ENCODE measurements at places on chromosomes 5 and 9.

DNA sequence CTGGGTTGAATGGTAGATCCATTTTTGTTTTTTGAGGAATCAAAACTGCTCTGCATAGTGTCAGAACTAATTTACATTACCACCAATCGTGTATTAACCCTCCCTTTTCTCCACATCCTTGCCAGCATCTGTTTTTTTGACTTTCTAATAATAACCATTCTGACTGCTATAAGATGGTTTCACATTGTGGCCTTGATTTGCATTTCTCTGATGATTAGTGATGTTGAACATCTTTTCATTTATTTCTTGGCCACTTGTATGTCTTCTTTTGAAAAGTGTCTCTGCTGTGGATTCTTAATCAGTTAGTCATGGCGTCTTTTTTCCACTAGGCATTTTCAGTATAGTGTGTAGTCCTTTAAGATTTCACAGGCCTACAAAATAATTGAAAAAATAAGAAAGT is 2144.3 kb upstream of the C9orf72 start:
- DNase-seq = no peak

DNA sequence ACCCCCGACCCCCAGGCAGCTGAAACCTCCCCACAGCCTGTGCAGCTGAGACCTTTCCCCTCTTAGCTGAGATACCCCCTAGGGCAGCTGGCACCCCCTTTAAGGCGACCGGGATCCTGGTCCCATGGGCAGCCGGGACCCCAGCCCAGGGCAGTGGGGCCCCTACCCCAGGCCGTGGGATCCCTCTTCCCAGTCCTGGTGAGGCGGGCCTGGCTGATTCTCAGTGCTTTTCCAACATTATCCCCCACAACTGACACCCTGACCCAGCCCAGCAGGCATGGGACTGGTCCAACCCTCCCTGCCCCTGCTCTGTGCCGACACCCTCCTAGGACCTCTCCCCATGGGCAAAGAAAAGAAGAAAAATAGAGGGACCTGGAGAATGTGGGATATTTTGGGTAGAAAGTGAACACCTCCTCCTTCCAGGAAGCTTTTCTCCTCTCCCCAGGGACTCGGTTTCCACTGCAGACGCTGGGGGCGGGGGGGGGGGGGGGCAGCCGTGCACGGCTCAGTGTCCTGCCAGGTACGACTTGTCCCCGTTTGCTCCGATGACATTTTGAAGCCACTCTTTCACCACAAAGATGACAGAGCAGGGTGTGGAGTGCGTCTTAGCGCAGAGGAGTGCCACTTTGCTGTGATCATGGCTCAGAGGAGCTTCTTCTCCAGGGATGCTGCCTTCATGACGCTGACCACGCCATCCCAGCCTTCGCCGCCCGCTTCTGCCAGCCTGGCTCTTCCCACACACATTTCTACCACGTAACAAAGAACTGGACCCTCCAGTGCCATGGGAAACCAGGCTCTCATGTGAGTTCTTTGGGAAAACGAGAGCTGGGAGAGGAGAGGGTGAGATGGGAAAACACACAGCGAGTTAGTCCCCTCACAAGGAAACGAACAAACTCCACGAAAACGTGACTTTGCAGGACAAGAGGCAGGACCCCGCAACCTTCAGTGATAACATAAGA is 47.5 kb downstream of the MRPL36 start:
- DNase-seq = peak; percentile 53

DNA sequence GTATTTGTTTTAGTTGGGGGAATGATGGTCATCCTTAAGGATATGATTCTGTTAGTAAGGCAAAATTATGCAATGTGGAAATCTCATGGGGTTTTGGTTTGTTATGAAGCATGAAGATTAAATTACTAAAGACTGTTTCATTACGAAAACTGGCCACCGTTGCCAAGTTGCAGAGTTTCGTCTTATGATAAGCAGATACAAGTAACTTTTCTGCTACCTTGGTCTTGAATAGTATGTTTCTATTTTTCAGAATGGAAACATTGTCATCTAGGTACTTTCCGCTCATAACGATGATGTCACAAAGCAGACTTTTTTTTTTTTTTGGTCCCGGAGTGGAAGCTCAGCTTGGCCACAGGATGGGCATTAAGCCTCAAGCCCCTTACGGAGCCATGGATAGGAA is 4.2 kb downstream of the CCNI2 start:
- no peak for DNase-seq

GRCh38 chr5:149646564-149646963 is 65.3 kb downstream of the ARHGEF37 start:
- DNase-seq = no peak

DNA sequence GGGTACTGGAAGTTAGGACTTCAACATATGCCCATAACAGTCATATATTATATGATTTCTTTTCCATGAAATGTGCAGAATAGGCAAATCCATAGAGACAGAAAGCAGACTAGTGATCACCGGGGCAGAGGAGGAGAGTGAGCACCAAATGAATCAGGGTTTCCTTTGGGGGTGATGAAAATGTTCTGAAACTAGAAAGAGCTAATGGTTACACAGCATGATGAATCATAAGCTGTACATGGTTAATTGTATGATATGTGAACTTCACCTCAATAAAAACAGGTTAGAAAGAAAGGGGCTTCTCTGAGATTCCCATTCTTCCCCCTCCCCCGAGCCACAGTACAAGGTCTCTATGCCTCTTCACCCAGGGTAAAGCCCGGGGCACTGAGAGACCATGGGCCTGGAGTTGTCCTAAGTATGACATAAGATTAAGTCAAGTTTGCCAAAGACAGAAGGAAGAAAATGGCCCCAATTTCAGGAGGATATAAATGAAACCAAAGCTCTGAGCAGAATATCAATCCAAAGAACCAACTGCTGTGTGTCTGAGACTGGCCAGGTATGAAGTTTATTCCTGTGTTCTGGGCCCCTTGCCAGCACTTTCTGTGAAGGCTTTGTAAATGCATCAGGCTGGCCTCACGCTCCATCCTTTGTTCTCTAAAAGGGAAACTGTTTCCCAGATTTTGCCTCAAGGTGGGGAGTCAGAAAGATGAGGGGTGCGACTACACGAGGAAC is 243.8 kb downstream of the CDK5RAP2 start:
- DNase-seq = no peak

DNA sequence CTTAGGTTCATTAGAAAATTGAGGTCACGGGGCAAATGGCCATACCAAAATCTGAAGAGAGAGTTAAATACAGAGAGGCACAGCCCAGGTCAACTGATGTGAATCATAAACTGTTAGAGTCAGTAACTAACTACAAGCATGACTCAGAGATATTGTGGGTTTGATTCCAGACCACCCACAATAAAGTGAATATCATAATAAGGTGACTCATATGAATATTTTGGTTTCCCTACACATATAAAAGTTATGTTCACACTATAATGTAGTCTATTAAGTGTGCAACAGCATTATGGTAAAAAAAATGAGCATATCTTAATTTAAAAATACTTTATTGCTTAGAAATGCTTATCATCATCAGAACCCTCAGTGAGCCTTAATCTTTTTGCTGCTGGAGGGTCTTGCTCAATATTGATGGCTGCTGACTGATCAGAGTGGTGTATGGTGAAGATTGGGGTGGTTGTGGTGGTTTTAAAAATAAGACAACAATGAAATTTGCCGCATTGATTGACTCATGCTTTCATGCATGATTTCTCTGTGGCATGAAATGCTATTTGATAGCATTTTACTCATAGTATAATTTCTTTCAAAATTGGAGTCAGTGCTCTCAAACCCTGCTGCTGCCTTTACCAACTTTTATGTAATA is 53.1 kb upstream of the EDIL3 start:
- DNase-seq = no peak

All from H7 (cell line).